ENCODE measurements at places on chromosomes 5 and 9.

- no peak for DNase-seq
Observed at GRCh38 chr9:127521919-127522304, 70.6 kb downstream of the LRSAM1 start.

DNA sequence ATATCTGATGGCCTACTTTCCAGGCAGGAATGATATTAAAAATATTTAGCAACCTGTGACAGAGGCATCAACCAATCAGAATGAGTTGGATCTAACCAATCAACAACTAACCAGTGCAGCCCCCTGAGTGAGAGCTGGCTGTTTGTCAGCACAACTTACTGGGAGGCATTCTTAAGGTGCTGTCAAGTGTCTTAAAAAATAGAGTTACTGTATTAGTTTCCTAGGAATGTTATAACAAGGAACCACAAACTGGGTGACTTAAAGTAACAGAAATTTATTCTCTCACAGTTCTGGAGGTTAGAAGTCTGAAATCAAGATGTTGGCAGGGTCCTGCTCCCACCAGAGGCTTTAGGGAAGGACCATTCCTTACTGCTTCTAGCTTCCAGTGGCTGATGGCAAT, 85.2 kb downstream of the ATG10 start:
- DNase-seq, result no peak

DNA sequence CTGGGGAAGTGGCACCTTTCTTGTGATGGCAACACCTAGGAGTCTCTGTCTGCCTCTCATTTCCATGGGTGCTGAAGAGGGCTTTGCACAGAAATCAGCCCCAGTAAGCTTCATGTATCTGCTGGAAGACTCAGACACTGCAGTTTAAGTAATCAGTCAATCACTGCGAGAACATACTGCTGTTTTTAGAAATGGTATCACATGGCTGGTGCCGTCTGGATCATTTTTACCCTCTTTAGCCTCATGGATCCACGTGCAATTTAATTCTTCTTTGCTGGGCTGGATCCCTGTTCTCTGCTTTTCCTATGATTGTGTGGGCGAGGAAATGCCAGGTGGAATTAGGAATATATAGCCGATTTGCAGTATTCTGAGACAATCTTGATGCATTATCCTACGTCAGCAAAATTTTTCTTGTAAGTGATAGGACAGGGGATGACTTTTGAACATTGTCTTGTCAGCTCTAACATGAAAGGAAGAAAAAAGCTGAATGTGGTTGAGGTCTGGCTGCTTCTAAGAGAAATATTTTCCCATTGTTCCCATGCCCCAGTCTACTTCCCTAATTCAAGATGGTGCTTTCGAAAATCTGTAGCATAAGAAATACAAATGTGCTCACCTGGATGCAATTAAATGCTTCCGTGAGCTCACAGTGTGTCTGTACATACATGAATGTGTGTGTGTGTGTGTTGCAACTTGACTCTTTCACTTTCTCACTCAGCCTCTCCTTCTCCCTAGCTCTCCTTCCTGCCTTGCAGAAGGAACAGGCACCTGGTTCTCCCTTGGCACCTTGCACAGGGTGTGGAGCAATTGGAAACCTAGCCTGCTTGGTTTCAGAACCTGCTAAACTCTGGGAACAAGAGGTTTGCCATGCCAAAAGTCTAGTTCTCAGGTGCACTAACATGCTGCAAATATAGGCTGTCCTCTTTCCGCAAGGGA, 281.6 kb downstream of the NTRK2 start:
- no peak for DNase-seq

GRCh38 chr5:125228363-125229070, 482.1 kb upstream of the ZNF608 start:
- no peak for DNase-seq

DNA sequence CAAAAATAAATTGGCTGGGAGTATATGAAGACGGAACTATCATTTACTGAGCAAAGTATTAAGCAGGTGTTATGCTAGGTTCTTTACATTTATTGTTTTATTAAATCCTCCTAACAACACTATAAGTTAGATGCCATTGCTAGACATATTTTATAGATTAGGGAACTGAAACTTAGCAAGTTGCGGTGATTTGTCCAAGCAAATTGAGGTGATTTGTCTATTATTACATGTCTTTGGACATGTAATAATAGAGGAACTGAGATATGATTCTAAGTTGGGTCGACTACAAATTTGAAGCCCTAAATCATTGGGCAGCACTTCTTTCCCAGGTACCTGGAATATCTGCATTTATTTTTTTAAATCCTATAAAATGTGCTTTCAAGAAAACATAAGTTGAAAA, 429.9 kb downstream of the GABRG2 start:
- DNase-seq, result no peak

- no peak for DNase-seq
Observed at GRCh38 chr5:20224046-20224445, 236.0 kb upstream of the CDH18 start.

- DNase-seq, result no peak
Observed at GRCh38 chr5:170121321-170121720, 15.6 kb downstream of the FOXI1 start.

GRCh38 chr5:174271316-174271715, 225.8 kb downstream of the NSG2 start:
- DNase-seq, result no peak

DNA sequence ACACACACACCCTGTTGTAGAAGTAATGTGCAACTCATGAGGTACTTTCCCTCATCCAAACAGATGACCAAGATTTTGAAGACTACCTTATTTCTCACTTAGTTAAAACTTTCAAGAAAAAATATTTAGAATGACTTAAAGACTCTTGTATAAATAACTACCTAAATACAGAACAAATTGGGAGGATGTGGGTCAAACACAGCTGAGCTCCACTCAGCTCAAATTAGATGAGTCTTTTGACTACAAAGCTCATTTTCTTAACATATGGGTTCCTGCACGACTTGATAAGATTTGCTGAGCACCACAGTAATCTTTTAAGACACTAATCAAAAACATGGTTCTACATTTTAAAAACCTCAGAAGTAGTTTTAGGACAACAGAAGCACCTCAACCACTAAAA, 8.9 kb downstream of the MTX3 start:
- no peak for DNase-seq

DNA sequence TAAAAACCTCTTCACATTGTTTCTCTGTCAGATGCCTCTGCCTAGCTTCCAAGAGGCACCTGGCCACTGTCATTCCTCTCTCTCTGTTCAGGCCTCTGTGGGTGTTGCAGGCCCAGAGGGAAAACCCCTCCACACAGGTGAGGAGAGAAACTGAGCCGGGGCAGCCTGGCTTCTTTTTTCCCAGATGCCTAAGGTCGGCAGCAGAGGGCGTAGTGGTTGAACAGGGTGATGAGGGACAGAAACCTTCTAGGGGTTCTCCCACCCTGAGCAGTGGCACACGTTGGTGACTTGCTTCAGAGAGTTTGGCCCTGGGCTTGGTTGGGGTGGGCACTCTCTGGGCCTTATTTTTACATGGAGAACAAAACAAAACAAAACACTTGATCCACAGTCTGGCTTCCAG, 12.2 kb downstream of the IL9 start:
- DNase-seq, result no peak

DNA sequence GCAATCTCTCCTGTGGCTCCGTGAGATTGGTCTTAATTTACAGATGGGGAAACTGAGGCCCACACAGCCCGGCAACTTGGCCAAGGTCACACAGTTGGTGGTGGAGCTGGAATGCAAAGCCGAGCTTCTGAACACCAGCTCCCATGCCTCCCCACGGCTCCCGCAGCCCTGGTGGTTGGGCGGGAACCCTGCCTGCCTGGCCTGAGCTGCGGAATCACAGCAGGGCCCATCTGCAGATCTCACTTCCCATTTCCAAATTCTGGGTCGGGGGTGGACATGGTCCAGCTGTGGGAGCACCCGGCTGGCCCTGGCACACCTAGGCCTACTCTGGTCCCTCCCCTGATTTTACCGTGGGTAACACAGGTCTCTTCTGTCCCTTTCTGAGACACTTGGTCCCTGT, 35.3 kb upstream of the PHYKPL start:
- DNase-seq, result no peak

Data from anterior cingulate cortex (tissue), 58 donors.